Urinary bladder (tissue), 4 donors: ENCODE measurements at places on chromosomes 7 and 10.

- no peak for DNase-seq
Measured at GRCh38 chr10:81995254-81995653, 120.3 kb downstream of the NRG3 start.

DNA sequence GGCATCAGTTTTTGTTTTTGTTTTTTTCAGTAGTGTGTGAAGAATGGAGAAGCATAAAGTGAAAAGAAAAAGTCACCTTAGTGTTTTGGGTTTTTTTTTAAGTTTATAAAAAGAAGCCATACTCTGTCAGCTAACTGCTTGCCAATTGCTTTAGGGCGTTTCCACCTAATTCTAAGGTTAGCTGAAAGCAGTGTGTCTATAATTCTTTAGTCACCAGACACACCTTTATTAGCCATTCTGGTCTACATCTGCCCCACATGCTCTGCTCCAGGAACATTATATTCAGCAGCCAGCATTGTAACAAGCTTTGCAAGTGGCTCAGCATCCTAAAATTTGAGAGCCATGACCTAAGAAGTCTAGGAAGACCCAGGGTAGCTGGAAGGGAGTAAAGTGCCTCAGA is 14.1 kb upstream of the SLC16A12 start:
- no peak for DNase-seq

- DNase-seq = no peak
Measured at GRCh38 chr7:4386190-4386589, 295.9 kb upstream of the FOXK1 start.

- no peak for DNase-seq
Measured at GRCh38 chr10:35058134-35058533, 32.0 kb downstream of the CUL2 start.

DNA sequence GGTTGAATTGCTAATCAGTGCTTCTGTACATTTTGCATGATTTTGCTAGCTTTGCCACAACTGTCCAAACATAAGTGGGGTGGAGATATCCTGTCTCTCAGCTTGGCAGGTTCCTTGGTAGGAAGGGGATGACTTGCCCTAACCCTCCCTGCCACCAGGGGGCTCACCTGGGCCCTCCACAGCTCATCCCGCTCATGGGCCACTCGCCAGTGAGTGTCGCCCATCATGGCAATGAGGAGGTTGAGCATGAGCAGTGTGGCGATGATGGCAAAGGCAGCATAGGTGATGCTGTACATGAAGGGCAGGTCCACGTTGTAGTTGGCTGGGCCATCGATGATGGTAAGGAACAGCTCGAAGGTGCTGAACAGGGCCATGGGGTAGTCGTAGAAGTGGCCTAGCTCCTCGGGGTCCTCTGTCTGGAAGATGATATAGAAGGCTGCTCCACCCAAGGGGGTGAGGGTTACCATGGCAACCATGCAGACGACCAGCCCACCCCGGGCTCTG is 12.2 kb downstream of the TRPV6 start:
- DNase-seq = no peak

DNA sequence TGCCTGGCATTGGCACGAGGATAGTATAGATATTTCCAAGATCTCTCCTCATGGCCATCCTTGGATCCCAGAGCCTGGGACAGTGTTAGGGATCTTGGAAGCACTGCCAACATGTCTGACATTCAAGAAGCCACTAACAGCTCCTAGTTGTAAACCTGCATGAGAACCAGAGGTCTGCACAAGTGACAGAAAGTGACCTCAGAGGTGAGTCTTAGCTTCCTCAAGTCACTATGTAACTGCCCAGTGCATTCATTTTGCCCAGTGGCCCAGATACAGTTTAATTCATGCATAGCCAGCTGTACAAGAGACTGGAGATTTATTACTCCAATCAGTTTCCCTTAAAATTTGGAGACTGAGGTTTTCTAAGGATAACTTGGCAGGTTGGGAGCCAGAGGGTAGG is 16.7 kb downstream of the SUGCT start:
- no peak for DNase-seq

DNA sequence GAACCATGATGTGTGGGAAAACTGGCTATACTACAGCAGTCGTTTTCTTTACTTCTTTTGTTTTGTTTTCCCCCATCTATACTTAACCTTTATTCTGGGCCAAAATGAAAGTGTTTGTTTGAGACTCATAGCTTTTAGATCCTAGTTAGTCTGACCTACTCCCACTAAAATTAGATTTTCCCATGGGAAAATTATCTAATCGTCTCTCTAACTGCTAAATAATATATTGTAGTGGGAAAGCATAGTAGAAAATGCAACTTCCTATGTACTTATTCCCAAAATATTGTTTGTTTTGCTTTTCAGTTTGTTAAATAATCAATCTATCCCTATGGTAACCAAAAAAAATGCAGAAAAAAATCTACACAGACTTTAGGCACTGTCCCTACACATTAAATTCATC is 96.6 kb downstream of the NOC3L start:
- DNase-seq = no peak

GRCh38 chr7:157250605-157251228 is 86.1 kb upstream of the DNAJB6 start:
- no peak for DNase-seq

DNA sequence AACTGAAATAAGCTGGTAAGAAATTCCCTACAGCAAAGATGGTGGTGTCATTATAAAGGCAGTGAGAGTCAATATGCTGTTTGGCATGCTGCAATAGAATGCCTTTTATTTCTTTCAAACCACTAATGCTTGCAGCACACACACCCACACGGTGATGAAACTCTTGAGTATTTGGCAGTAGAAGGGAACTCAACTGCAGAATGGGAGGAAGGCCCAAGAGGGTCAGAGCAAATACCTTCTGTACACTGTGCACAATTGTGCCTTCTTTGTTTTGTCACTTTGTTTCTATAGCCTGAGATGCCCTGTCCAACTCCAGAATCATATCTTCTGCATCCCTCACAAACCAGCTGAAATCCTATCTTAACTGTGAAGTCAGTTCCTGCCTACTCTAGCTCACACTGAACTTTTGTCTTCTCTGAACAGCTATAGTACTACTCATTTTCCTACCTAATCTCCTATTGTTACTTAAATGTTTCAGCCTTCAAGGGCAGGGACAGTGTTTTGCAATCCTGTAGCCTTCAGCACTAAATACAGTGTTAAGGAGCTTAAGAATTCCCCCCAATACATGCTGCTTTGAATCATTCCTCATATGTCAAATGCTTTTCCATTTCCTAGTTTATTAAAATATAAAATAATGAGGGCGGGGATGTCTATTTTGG is 22.2 kb downstream of the MMS19 start:
- DNase-seq = no peak
